ENCODE measurements at places on chromosomes 11 and 22.

DNA sequence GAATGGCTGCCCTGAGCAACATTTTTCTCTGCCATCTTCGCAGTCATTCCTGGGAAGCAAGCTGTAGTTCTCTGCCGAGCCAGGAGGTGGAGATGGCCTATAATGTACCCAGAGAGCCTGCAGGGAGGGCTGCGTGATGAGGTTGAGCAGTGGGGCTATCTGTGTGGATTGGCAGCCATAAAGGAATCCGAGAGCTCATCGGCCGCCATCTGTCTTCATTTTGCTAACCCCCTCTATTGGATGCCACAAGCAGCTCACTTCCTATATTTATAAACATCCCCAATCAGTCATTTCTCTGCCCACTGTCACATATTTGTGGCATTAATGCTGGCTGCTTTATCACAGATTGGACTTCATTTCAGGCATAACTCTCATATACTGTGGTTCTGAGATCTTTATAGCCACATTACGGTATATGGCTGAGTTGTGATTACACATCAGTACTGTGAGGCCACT, 209.5 kb downstream of the NTM start:
- DNase-seq: no peak

DNA sequence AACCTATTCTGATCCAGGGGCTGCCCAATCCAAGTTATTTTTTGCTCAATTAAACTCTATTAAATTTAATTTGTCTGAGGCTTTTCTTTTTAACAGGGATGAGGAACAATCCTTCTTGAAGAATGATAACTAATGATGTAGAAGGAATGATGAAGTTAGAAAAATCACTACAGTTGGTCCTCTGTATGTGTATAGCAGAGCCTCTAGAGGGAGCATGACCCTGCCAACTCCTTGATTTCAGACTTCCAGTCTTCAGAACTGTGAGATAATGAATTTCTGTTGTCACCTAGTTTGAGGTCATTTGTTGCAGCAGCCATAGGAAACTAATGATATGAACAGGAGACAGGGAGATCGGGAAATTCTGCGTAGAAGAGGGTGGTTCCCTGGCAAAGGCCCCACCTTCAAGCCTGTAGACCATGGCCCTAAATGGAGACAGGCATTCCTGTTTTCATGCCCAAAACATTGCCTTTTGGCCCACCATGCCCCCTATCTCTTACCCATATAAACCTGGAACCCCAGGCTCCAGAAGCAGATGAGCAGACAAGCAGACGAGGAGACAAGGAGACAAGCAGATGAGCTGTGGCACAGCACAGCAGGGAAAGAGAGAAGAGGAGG, 7.7 kb upstream of the QSER1 start:
- no peak for DNase-seq

DNA sequence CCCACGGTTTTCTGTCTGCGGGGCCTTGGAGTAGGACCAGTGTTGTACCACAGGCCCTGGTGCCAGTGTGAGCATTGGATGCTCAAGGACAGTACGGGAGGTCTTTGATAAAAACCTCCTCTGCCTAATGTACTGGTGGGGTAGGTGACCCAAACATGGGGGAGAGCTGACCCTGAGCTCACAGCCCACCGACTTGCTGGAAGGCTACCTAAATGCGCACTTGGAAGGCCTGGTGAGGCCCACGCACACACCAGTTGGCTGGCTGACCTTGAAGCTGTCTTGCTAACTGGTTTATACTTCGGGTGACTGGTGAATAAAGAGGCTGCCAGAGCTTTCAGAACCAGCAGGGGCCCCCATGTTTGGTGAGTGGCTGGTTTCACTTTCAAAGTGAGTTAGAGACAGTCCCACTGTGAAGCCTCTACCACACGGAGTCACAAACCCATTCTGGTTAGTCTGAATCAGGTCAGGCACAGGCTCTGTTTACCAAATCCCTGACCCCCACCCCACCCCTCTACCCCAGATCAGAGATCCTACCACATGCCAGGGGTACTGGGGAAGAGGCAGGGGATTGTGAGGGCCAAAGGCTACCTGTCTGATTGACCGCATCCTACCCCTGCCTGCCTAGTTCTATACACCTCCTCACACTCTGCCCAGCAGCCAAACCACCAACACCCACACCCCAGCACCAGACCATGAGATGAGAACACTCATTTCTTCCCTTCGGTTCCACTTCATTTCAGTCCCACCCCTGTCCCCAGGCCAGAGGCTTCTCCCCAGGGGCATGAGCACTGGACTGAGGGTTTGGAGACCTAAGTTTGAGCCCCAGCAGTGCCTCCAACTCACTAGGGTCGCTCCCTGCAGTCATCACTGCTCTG, 12.7 kb upstream of the IL2RB start:
- DNase-seq: no peak

- no peak for DNase-seq
Measured at GRCh38 chr11:45089676-45090499, 56.6 kb upstream of the PRDM11 start.

GRCh38 chr11:1336836-1337646, 27.6 kb upstream of the TOLLIP start:
- DNase-seq: no peak

GRCh38 chr22:33902073-33902472, 18.2 kb downstream of the LARGE1 start:
- no peak for DNase-seq

DNA sequence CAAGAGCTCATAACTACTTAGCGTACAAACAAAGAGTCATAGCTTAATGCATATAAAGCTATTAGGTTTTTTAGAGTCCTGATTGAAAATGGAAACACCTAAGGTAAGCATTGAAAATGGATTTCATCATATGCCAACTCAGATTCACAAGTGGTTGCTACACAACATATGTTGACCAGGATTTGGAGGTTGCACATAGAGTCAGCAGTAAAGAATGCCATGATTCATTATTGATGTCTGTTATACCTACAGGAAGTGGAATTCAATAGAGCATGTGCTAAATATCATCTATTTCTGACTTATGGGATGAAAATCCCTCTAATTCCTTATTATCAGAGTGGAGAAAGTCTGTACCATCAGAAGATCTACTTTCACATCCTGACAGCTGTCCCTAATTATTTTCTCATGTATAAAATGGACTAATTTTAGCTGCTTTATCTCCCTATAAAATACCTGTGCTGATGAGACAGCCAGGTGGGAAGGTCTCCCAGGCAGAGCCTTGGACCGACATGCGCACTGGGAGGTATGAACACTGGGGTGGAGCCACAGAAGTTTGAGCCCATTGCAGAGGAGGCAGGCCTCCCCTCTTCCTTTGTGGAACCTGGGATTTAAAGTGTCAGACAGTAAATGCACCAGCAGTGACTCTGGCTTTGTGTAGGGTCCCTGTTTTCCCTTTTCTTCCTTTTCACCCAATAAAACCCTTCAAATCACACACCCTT, 204.2 kb downstream of the AASDHPPT start:
- DNase-seq: no peak

DNA sequence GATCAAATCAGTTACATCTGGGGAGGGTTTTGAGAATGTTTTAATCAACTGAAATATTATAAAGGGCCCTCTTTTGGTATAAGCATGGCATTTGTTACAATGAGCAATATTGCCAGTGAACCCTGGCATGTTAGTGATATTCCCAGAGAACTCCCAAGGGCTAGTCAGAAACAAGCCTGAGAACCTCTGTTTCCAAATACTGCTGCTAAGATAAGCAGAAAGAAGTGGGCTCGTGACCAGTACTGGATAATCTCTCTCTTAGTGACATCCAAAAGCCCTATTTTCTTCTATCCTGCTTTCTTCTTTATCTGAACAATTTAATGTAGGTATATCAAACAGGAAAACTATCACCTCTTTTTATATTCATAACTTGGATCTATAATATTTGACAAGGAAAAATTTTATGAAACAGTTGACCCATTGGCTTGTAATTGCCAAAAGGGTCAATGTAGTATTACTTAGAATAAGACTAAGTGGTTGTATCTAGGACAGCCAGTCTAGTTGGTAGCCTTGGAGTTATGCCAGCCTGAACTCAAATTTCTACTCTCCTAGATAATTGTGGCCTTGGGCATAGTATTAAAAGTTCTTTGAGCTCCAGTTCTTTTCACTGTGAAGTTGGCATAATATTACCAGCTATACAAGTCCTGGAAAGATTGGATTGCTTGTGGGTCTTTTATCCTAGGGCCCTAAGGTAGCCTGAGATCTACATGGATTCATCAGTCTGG, 15.7 kb downstream of the CAT start:
- DNase-seq: no peak

DNA sequence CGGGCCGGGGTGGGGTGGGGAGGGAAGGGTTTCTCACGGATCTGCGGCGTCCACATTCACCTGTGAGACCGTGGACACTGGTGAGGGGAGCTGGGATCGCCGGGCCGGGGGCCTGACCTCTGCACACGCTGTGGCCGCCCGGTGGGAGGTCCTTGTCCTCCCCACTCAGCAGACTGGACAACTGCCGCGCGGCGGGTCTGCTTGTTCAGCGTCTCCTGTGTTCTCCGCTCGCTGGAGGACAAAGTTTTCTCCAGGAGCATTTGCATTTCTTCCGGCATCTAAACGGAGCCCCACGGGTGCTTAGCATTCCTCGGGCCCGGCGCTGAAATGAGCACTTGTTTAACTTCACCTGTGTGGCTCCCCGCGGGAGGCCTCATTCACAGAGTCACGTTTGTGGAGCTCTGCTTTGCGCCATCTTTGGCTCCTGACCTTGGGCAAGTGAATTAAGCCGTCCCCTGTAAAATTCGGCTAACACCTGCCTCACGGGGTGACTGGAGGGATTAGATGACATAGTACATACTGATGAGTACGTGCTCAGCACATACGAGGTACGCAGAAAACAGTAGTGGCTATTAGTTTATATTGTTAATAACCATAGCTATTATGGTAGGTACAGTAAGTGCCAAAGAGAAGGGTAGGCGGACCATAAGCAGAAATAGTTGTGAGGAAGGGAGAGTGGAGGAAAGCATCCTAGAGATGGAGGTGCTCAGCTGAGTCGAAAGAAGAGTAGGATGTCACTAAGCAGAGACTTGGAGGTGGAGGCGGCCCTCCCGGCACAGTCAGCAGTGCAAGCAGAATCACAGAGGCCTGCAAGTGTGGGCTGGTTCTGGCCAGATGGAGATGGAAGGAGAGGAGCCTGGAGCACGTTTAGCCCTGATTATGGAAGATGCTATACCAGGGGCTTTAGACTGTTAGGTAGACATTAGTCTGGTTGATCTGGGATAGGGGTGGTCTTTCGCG, 885 bp downstream of the TRMU start:
- DNase-seq: no peak

- DNase-seq: no peak
Measured at GRCh38 chr11:64887234-64887756, 8.9 kb upstream of the EHD1 start.

DNA sequence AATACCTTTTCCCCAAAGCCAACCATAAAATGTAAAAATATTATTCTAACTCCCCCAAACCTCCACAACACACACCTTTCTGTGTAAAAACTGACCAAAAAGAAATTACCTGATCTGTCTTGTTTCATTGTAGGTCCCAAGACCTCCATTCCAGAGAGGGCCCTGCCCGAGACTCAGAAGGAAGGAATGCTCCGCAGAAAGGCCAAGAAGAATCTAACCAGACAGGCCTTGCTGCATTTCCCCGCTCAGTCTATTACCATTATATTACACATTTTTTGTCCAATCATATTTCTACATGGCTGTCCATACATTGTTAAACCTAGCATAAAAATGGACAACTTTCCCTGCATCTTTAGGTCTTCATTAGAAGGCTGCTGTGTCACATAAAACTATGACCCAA, 237.5 kb upstream of the UBASH3B start:
- no peak for DNase-seq

DNA sequence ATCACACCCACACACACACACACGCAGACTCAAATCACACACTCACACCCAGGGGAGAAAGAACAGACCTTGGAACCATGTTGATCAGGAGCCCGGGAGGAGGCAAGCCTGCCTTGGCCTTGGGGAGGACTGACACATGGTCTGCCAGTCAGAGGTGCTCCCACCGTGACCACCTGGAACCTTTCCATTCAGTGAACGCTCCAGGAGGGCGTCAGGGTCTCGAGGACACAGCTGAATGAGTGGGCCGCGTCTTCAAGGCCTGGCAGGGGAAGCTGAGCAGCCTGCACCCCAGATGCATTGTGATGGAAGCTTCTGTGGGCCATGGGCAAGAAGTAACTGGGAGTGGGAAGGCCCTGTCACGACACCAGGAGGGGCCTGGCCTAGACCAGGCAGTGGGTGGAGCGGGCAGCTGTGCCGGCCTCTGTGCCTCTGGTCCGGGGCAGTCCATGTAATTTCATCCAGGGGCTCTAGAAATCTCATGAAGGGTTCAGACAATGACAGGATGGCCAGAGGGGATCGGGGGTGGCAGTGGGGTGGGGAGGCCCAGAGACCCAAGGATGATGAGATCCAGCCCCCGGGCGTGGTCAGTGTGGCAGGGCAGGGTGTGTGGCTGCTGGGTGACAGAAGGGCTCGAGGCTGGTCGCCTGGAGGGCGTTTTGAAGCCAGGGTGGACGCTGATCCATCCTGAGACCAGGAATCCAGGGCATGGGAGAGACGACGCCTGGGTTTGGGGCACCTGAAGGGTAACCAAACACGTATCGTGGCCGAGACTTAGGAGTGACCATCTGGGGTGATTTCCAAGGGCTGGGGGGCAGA, 53.7 kb downstream of the IGF2 start:
- DNase-seq: no peak

- DNase-seq: no peak
Measured at GRCh38 chr11:67406969-67407687, 3.2 kb downstream of the TBC1D10C start.

DNA sequence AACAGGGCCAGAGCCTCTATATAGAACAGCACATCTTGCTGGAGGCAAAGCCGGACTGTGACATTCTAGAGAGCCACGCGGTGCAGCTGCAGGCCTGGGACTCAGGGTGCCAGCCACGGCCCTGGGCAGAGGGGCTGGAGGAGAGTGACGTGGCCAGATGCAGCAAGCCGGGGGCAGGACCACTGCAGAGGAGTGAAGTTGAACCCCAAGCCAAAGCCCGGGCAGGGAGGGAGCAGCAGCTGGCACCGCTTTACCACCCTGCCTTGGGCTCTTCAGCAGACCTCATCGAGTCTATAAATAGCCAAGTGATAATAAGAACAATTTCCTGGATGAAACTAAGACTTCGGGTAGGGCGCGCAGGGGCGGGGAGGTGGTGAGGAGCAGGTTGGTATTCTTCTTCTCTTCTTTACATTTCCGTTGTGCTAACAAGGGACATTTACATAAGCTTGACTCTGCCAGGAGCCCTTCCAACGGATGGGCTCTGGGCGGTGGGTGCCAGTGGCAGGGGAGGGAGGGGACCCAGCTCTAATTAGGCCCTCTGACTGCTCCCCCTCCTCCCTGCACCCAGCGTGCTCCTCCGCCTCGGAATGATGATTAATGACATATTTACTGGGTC, 110.2 kb downstream of the ST3GAL4 start:
- no peak for DNase-seq

GRCh38 chr22:46432164-46433068, 96.9 kb downstream of the TRMU start:
- no peak for DNase-seq

- DNase-seq: no peak
Measured at GRCh38 chr11:86346513-86346912, 28.2 kb upstream of the CCDC81 start.

Measured in HS-27A (cell line).